ENCODE measurements at places on chromosomes 16 and 17.

- no peak for DNase-seq
These were observed 123.2 kb upstream of the AXIN2 start for GRCh38 chr17:65684631-65685030.

GRCh38 chr17:78231991-78232858, 794 bp downstream of the TMEM235 start:
- DNase-seq = no peak

GRCh38 chr16:49183911-49184310, 97.7 kb downstream of the CBLN1 start:
- DNase-seq = no peak

DNA sequence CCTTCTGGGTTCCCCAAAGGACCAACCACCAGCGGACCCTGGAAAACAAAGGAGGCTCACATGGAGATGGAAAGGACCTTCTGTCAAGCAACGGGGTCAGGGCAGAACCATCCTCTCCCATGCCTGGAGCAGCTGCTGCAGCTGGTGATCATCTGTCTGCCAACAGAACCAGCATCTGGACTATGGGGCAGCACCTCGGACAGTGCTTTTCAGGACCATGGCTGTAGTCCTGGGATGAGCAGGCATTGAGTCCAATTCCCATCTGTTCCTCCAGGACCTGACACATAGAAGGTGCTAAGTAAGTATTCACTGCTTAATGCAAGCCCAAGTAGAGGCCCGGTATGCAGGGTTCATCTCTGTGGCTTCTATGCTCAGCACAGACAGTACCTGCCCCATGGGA, 304.7 kb downstream of the XYLT1 start:
- no peak for DNase-seq

DNA sequence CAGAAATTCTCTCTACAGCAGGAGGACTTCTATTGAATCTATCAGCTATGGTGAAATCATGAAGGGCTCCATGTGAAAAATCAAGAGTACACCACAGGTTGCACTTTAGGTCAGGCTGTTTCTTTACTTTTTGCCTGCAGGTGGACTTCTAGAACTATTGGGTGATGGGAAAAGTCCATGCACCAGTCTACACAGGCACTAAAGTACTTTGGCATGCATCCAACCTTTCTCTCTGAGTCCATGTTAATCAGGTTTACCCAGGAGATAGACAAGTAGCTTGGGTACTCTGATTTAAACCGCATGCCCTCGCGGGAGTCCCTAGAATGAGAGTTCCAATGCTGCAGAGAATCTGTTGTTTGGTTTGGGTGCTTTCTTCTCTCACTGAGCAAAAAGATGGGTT, 9.1 kb upstream of the ANKFN1 start:
- DNase-seq = no peak

DNA sequence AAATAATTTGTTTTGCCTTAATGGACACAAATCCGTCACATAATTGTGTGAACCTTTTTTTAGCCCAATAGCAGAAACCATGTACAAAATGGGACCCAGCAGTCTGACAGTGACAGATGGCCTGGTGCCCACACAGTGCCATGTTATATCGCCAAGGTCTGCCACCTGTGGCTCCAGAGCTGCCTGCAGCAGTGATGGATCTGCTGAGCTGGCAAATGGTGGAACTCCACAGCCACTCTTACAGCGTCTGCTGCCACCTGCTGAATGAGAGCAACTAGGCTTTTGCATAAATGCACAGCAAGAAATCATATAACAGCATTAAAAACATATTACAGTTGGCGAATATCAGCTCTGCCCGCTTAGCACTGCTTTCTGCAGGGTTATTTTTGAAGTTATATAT, 59.4 kb downstream of the NUP93 start:
- DNase-seq = peak; percentile 29

DNA sequence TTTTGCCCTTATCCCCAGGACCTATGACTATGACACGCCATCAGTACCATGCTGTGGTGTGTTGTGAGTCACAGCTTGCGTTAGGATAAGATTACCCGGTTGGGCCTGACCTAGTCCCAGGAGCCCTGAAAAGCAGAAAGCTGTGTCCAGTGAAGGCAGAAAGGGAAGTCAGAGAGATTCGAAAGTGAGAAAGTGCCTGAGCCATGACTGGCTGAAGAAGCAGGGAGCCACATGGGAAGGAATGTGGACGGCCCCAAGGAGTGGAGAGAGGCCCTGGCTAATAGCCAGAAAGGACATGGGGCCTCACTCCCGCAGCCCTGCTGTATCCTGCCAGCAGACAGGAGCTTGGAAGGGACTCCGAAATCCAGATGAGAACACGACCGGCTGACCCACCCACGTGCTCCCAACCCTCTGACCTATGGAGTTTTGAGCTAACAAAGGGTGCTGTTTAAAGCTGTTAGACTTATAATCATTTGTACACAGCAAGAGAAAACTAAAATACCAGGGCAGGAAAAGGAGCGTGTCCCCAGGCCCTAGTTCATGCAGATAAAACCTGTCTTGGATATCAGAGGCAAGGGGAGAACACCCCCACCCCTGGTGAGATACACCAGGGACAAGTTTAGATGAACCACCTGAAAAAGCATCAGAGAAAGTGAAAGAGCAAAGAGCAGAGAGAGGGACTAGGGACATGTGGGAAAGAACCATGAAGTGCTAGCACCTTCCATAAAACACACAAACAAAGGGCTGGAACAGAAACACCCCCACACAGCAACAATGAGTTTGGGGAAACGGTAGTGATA, 115.3 kb downstream of the SLC39A11 start:
- DNase-seq = no peak

DNA sequence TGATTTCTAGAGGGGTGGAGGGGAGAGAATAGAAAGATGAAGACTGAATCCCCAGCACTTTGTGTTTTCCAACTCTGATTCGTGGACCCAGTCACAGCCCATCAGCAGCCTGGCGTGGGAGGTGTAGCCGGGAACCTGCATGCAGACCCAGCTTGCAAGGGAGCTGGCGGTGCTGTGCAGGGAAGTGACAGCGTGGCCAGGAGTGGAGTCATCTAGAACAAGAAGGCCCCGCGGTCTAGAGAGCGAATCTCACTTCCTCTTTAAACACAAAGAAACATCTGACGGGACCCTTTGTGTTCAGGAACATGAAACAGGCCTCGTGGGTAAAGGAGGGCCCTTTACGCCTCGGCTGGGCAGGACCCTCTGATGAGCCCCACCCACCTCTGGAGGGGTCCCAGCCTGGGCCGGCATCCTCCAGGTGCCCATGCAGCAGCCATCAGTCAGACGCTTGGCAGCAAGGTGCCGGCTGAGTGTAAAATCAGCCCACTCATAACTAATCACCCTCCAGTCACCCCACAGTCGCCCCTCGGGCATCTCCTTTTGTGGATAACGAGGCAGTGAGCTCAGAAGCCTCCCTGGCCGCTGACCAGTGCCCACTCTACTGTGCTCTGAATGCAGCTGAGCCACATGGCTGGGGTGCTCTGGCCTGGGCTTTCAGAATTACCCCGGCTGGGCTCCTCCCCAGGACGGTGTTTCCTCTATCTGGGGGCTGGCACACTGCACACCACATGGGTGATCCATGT, 4.4 kb downstream of the SNAI3 start:
- DNase-seq = peak; percentile 85

- no peak for DNase-seq
These were observed 110.8 kb upstream of the MPHOSPH6 start for GRCh38 chr16:82280867-82281266.

- DNase-seq = no peak
These were observed 302.3 kb downstream of the SLC39A11 start for GRCh38 chr17:72790190-72790589.

DNA sequence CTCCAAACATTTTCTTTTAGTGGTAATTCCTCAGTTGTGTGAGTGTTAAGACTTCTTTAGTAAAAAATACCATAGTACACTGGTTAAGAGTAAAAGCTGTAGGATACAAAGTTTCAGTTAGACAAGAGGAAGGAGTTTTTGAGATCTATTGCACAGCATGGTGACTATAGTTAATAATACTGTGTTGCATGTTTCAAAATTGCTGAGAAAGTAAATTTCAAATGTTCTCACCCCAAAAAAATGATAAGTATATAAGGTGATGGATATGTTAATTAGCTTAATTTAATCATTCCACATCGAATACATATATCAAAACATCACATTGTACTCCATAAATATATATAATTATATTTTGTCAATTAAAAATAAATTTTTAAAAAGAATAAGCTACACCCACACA, 22.0 kb upstream of the NLK start:
- DNase-seq = no peak

GRCh38 chr16:20242568-20243255, 84.6 kb downstream of the GP2 start:
- no peak for DNase-seq

DNA sequence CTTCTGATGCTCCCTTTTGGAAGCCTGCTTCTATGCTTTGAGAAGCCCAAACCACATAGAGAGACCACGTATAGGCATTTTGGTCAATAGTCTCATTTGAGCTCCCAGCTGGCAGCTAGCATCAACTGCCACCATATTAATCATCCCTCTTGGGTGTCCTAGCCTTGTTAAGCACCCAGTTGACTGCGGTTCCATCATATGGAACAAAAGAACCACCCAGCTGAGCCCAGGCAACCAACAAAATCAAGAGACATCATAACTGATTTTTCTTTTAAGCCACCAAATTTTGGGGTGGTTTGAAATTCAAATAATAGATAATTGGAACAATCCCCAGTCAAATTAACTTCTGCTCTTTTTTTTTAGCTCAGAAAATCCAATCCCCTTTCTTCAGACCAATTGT, 53.9 kb downstream of the HS3ST3B1 start:
- no peak for DNase-seq

GRCh38 chr17:64572682-64573154, 65.9 kb downstream of the CEP95 start:
- no peak for DNase-seq

DNA sequence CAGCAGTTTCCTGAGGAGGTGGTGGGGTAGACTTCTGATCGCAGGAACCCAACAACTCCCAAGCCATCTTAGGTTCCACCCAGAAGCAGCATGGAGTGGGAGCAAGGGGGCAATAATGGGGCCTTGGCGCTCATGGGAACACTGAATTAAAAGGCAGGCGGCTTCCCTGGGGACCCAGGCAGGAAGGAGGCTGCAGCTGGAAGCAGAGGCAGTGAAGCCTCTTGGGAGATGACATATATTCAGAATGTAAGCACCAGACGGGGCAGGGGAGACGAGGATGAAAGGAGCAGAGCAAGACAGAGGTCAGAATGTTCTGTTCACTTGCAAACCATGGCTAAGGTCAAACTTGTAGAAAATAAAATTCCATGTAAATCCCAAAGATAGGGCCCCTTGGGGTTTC, 2.9 kb downstream of the HIGD1B start:
- no peak for DNase-seq

- no peak for DNase-seq
These were observed 2.7 kb downstream of the NEUROD2 start for GRCh38 chr17:39604911-39605491.

DNA sequence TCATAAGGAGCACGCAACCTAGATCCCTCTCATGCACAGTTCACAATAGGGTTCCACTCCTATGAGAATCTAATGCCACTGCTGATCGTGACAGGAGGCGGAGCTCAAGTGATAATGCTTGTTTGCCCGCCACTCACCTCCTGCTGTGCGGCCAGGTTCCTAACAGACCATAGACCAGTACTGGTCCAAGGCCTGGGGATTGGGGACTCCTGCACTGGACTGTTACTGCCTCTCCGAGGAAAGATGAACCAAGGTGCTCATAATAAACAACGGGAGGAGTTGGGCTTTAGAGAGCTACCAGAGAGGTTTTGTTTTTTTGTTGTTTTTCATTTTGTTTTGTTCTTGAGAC, 58.2 kb downstream of the TK2 start:
- peak; percentile 21 for DNase-seq

GRCh38 chr16:1963806-1964505, 670 bp downstream of the RPS2 start:
- DNase-seq = peak; percentile 65

DNA sequence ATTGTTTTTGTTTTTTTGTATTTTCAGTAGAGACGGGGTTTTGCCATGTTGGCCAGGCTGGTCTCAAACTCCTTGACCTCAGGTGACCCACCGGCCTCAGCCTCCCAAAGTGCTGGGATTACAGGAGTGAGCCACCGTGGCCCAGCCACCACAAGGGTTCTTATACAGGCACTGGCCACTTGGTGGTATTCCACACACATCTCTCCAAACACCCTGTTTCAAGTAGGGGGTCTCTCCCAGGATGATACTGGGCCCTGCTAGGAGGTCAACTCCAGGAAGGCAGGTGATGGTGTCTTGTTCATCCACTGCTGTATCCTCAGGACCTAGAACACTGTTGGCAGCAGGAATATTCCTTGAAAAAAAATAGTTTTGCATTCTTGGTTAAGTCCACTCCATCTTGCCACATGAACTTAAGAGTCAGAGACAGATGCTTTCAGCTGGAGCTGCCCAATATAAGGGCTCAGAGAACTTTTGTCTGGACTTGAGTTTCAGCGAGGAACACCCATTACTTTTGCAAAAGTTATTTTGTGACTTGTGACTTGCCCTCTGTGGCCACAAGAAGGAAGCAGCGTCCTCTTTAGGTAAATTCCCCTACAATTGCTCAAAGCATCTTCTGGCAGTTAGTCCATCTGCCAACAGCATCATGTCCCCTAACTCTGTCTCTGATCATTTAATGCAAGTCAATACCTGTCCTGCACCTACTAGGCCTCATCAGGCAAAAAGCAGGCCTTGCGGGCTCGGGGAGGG, 7.4 kb upstream of the EEF2K start:
- DNase-seq = no peak

- DNase-seq = peak; percentile 36
These were observed 122.4 kb upstream of the NUDT7 start for GRCh38 chr16:77599793-77600415.

DNA sequence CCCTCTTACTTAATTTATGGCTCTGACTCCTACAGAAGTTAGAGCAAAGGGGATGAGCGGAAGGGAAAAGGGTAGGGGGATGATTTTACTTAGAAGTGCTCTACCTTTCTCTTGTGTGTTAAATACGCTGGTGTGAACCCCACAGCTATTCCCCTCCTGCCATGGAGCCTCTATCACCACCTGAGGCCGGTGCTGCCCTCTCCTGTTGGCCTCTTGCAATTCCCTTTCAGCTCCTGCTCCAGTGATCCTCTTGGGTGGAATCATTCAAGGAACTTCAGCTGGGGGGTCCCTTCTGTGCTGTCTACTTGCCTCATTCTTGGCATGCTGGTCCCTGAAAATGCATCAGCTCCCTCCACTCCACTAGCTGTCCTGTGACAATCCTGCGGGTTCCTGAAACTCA, 41.8 kb upstream of the CDH8 start:
- DNase-seq = no peak

GRCh38 chr16:49701789-49702494, 154.0 kb downstream of the ZNF423 start:
- DNase-seq = no peak

DNA sequence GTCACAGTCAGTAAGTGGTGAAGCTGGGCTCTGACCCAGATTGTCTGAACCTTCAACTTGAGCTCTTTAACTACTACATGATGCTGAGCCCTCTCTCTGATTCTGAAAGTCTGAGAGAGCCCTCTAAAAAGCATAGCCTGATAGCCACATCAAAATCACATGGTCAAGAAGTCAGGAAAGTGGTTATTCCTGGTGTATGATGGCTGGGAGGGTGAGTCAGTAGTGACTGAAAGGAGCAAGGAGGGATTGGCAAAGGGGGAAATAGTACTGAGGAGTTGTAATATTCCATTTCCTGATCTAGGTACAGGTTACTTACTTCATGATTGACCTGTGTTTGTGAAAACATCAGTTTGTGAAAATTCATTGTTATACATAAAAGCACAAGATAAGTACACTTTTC, 89.1 kb downstream of the SSH2 start:
- no peak for DNase-seq

GRCh38 chr17:60606036-60606435, 6.0 kb downstream of the PPM1D start:
- no peak for DNase-seq
